Nucleus accumbens (tissue), 56 donors: ENCODE measurements at places on chromosomes 7 and 10.

- no peak for DNase-seq
Observed at GRCh38 chr7:133026210-133026859, 55.6 kb downstream of the CHCHD3 start.

DNA sequence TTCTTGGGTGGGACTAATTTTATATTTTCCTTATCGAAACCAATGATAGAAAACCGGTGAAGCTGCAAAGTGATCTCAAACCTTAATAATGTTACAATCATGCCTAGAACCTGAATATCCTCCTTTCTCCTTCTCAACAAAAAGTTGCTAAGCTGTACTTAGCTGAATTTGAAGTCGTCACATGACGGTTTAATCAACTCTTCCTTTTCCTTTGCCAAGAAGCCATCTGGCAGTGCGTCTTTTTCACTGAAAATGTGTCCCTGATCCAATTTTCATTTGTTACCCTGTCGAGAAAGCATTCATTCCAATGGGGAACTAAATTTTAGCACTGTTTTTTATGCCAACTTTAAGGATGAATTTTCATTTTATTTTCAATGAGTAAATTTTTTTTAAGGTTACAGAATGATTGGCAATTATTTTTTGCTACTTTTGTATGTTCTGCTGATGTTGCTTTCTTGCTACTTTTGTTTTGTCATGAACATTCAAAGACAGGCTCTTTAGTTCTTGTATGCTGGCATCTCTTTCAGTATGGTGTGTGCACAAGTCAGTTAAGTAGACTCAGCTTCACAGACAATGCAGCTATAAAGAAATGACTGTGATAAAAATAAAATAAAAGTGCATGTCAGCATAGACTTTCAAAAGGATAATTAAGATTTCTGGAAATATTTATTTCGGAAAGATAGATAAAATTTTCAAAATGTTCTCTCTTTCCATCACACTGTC is 980.0 kb downstream of the DNAJB9 start:
- no peak for DNase-seq

DNA sequence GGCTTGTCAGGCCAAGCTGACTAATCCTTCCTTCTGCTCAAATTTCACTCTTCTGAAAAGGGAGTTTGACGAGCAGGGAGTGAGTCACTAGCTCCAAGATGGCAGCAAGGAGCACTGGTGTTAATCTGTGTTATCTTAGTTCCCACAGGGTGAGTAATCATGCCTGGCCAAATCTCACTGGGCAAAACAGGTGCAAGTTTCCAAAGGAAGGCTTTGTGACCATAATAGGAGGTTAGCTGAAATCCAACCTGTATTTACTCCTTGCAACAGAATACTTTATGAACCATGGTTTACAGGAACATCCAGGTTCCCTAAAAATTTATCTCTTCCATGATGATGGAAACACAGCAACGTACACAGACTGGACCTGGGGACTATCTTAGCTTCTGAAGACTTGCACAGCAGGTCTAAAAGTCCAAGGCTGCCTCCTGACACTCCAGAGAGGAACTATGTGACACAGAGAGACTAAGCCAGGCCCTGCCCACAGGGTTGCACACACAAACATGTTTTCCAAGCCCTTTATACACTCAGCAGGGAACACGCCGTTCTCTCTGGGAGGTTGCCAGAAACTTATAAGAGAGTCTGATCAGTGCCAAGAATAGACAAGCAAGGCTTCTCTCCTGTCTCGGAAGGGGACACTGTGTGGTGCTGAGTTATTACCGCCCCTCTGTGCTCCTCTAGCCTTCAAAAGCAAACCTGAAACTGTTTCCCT is 46.3 kb downstream of the PDK4 start:
- DNase-seq = peak; percentile 69

GRCh38 chr10:112209684-112210131 is 26.1 kb upstream of the GPAM start:
- DNase-seq = peak; percentile 22

DNA sequence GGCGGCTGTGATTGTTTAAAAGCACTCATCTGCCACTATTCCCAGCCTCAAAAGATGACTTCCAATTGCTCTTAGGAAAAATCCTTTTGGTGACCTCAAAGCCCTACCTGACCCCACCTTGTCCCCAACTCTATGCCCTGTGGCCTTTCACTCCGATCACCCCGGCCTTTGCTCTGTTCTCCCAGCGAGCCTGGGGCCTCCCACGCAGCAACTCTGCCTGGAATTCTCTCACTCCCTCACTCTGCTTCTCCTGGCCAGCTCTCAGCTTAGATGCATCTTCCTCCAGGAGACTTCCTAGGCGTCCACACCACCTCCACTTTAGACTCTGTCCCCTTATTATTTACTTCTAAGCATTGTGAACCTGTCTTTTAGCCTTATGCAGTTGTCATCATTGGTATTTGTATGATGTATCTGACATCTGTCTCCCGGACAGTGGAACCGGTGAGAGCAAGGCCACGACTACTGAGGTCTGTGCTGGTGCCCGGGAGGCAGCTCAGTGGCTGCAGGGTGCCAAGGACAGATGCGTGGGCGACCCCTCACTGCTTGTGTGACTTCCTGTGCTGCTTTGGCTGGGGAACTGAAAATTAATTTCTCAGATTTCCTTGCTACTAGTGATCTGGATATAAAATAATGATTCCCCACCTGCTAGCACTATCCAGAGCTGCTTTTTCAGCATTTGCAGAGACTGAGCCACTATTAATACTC is 63.0 kb downstream of the PIP4K2A start:
- no peak for DNase-seq

- no peak for DNase-seq
Observed at GRCh38 chr7:28723336-28723735, 234.8 kb downstream of the TRIL start.
